Stimulated activated CD4-positive, alpha-beta T cell treated with anti-CD3 and anti-CD28 coated beads, Interleukin-15, amount 100 ng/mL, for 1 hour (primary cell): ENCODE measurements at places on chromosomes 11 and 22.
A peak's percentile ranks its signal among the peaks of the same experiment; 100 is the strongest.

DNA sequence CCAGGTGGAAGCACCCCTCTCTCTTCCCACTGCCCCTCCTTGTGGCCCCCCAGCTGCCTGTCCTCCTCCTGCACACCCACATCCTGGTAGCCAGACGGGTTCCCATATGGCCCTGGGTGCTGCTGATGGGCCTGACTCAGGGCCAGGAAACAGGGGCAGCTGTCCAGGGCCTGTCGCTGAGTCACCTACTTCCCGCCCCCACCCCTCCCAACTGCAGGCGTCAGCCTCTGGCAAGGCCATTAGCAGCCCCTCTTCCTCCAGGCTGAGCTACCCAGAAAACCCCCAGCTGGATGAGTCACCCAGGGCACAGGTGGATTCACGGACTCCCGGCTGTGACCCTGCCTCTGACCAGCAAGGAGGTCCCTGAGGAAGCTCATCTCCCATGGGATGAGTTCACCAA is 6.9 kb upstream of the GAL start:
- DNase-seq, result no peak

- no peak for DNase-seq
Measured at GRCh38 chr11:108669711-108670110, 4.8 kb downstream of the DDX10 start.

GRCh38 chr22:30187094-30187493 is 59.5 kb downstream of the LIF start:
- DNase-seq, result no peak

GRCh38 chr11:105696000-105696399 is 86.1 kb downstream of the GRIA4 start:
- DNase-seq, result no peak

DNA sequence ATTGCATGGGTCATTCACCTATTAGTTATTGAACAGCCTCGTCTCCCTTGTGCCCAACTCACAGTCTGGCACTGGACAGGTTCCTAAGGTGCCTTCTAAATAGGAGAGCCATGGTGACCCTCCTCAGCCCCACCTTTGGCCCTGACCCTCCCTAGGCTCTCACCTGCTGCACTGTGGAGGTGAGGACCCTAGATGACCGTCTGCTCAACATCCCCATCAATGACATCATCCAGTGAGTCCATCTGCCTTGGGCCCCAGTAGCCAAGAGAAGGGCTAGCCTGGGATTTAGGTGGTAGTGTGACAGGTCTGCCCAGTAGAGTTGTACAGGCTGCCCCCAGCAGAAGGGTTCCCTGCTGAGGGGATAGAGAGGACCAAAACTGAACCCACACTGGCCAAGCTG is 13.6 kb downstream of the UCP2 start:
- no peak for DNase-seq

GRCh38 chr11:4862447-4863236 is 13.6 kb upstream of the OR51S1 start:
- no peak for DNase-seq

- DNase-seq, result no peak
Measured at GRCh38 chr11:106466521-106467080, 389.1 kb downstream of the AASDHPPT start.

DNA sequence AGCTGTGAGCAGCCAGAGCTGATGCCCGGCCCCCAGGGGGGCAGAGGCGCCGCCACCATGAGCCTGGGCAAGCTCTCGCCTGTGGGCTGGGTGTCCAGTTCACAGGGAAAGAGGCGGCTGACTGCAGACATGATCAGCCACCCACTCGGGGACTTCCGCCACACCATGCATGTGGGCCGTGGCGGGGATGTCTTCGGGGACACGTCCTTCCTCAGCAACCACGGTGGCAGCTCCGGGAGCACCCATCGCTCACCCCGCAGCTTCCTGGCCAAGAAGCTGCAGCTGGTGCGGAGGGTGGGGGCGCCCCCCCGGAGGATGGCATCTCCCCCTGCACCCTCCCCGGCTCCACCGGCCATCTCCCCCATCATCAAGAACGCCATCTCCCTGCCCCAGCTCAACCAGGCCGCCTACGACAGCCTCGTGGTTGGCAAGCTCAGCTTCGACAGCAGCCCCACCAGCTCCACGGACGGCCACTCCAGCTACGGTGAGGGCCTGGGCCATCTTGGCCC is 6.1 kb downstream of the CDC42EP1 start:
- no peak for DNase-seq

- DNase-seq, result no peak
Measured at GRCh38 chr11:112965656-112966055, 4.4 kb downstream of the NCAM1 start.

DNA sequence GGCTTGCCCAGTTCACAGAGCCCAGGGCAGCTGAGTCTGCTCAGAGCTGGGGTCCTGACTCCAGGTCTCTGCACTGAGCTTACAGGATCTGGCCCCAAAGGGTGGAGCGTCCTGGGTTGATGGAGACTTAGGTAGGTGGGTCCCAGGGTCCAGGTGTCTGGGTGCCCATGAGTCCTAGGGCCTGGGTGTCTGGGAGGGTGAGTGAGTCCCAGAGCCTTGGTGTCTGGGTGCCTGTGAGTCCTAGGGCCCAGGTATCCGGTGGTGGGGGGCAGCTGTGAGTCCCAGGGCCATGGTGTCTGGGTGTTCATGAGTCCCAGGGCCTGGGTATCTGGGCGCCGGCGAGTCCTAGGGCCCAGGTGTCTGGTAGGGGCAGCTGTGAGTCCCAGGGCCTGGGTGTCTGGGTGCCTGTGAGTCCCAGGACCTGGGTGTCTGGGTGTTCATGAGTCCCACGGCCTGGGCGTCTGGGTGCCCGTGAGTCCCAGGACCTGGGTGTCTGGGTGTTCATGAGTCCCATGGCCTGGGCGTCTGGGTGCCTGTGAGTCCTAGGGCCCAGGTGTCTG is 1505.6 kb downstream of the BRD1 start:
- no peak for DNase-seq

DNA sequence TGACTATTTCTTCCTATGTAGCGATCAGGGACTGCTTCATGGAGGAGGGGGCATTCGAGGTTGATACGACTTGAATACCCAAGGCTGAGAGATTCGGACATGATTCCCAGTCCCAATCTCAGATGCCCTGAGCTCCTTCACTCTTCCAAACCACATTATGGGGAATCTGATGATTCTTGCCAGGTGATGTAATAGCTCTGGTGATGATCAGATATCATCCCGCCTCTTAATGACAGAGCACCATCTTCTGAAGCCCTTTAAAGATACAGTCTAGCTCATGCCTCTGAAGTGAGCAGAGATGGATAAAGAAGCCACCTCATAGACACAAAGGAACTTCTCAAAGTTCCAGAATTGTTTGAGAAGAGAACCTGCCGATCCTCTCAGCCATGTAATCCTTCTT is 8.9 kb upstream of the CLMP start:
- DNase-seq, result no peak

DNA sequence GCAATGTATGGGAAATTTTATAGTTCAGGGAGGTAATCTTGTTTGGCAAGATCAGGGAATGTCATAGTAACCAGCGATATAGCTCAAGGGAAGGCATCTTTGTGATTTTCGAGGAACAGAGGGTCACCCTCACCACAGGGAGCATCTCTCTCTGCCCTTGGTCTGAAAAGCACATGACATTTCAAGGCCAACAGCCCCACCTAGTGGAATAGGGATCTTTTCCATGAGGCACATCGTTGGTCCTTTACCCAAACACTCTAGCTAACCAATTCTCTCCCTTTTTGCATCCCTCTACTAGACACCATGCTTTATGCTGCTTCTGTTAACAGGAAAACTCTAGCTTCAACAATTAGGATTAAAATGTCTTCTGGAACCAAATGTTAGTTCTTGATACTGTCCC is 179.0 kb downstream of the GRM5 start:
- DNase-seq, result no peak

DNA sequence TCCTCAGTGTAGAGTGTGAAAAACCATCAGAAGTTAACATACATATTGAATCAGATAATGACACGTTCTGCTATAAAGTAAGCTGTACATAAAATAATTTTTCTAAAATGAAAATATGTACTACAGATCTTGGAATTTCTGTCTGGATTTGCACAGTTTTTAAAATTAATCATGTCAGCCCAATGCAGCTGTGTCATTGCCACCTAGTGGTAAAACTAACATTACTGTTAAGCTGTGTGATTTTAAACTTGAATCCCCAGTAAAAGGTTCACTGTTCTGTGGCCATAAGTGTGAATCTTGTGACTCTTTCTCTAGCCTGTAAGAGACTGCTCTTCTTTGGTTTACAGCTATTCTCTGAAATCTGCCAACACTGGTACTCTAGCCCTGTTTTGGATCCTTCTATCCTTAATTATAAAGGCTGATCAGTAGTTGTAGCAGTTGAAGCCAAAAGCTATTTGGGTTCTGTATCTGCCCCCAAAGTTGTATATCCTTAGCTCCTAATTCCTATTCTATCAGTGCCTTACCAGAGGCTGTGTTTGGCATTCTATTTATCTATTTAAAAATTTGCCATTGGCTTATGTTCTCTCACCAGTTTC is 4.0 kb downstream of the JRKL start:
- DNase-seq, result no peak

- DNase-seq, result no peak
Measured at GRCh38 chr11:110529043-110529442, 99.3 kb downstream of the FDX1 start.

GRCh38 chr11:113725407-113725806 is 19.3 kb upstream of the TMPRSS5 start:
- DNase-seq, result no peak

DNA sequence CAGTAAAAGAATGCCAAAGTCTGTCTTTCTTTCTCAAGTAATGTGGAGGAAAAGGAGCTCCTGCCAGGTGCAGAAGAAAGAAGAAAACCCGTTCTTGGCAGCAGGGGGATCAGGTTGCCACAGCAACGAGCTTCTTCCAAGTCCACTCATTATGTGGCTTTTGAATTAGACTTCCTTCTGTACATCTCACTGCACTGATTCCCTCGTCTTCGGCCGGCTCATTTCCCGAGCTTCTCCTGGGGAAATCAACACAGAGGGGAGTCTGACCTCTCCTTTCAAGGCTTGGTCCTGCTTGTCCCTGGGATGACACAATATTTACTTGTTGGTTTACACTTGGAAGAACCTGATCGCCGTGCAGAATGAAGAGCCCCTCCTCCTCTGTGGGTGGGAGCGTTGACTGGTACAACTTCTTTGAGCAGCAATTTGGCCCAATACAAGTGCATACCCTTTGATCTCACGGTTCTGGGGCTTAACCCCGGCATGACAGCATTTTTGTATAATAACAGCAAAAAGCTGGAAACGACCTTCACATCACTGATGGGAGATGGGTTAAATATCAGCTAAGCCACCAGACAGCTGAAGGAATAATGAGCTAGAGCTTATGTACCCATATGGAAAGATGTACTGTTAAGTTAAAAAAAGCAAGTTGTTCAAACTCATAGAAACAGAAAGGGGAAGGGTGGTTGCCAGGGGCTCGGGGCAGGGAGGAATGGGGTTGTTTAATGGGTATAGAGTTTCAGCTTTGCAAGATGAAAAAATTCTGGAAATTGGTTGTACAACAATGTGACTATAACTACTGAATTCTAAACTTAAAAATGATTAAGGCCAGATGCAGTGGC is 35.4 kb downstream of the MCHR1 start:
- no peak for DNase-seq

GRCh38 chr11:116217006-116217405 is 555.8 kb downstream of the BUD13 start:
- DNase-seq, result no peak

DNA sequence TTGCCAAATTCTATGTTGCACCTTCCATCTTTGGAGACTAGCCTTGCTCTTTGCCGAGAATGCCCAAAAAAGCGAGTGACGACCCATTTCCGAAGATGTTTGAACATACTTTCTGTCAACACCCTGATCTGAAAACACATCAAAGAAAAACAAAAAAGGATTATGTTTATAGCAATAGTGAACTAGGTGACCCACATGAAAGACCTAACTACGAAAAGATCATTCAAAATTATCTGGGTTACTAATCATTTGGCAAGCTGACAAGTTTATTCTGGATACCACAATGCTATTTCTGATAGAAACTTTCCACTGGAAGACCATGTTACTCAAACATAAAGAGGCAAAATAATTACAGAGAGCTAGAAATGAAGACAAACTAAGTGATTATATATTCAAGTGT is 27.0 kb downstream of the KCNJ1 start:
- no peak for DNase-seq

DNA sequence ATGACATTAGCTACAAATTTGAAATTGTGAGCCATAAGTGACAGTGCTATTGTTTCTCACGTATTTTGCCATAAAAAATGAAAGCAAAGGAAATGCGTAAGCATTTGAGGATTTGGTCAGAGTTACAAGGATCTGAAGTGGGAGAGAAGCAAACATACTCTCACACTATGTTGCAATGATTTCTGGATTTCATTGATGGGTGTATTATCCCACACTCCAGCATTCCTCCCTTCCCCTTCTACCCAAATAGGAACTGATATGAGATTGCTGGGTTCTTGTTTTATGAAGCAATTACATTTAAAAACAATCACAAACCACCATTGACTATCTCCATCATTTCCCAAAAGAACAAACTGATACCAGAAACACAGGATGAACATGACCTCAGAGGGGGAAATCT is 314.0 kb upstream of the CTSC start:
- DNase-seq, result no peak

DNA sequence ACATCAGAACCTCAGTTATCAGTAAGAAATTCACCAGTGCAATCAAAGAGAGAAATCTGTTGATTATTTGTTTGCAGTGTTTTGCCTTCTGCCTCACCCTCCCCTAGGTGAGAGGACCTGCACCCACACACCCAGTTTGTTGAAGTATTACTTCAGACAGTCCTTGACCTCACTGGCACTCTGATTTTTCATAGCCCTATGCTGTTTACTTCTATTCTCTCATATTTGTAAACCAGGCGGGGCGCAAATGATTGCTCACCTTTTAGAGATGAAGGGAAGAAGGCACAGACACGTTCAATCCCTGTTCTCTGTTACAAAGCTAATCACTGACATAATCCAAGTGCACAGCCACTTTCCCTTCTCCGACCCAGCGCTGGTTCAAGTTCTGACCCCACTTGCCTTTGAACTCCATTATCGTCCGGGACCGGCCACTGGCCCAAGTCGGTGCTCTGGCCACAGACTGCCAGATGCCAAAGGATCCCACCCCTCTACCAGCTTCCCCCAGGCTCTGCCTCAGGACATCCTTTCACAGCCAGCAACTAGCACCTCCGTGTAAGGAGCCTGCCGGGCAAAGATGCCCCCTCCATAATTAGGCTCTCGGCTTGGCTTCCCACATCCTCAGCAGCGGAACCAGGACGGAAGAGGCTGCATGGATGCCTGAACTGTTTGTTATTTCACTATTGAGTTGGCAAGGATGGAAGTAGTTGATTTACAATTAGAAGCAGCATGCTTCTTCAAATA is 1.7 kb downstream of the ETS1 start:
- no peak for DNase-seq

DNA sequence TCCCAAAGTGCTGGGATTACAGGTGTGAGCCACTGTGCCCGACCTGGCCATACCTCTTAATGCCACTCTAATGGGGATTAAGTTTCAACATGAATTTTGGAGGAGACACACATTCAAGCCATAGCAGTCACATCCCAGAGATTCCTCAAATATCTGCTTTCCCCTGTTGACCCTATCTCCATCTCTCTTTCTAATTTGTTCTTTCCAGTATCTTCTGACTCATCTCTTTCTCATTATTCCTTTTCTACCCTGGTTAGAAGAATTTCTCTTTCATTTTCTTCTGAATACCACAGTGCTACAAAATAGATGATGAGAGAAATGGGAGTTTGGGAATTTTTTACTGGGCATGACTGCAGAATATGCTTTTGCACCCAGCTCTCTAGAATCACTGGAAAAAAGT is 5.1 kb downstream of the OR10V1 start:
- DNase-seq, result no peak

GRCh38 chr11:86244063-86244521 is 461 bp upstream of the EED start:
- peak; percentile 79 for DNase-seq
